ENCODE measurements at places on chromosomes 4 and X.

DNA sequence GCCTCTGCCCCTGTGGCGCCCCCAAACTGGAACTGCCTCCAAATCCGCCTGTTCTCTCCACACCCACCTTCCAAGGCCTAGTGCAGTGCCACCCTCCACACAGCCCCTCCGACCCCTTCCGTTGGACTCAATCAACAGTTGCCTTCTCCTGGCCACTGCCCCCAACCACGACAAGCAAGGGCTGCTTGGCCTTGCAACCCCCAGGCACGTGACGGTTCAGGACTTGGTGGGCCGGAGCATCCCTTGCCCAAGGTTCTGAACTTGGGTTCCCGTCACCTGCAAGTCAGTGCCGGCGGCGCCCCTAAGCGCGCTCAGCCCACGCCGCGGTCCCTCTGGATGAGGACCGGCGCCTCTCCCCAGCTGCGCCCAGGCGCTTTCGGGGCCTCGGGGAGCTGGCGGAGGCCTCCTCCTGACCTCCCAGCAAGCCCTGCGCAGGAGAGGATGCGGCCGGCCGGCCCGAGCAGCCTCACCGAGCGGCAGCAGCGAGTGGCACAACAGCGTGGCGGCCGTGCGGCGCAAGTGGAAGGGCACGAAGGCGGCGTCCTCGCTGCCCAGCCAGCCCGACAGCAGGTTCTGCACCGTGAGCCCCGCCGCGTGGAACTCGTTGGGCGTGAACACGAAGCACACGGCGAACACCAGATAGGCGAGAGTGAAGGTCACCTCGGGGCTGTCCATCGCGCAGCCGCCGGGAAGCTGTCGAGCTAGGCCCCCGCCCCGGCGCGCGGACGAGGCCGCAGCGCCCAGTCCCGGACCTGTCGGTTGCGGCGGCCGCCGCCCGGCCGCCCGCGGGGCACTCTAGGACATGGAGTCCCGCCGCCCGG, 750 bp downstream of the TMEM129 start:
- peak; percentile 77 for DNase-seq

DNA sequence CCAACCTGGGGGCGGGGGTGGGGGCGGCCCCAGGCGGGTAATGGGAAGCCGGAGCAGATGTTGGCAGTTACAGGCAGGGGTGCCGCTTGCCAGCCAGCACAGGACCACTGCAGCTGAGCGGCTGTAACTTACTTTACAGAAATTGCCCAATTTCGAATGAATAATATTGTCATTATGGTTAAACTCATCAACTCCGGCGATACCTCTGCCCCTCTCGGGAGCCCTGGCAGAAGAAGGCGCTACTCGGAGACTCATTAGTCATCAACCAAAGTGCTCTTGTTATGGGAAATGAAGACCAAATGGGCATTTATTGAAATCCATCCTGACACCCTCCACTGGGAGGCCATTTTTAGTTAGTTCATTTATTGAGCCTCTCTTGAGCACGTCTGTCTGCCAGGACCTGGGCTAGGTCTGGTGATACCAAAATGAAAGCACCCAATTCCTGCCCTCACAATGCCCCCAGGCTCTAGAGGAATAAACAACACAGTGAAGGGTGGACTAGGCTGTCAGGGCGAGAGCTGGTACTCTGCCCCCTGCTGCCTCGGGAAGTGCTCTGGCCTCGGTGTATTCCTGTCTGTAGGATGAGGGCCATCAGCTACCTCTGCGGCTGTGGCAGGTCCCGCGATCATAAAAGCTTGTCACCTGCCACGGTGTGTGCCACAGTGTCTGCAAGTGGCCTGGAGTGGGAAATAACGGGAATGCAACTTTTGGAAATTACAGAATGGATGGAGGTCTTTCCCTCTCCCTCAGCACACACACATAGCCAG, 159.1 kb upstream of the PSAPL1 start:
- no peak for DNase-seq

DNA sequence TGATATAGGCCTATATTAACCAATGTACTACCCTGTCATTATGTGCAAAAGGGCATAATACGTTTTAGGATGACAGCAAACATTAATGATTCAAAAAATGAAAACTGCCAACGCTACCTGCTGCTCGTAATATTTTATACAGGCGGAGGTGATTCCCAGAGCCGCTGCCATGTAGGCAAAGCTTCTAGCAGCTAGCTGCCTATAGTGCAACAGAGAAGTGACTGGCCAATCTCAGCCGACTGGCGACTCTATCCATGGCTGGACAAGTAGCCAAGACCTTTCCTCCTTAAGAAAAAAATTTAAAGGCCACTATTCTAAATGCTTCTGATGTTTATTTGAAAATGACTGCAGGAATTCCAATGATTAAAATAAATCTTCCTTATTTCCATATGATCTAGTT, 1.9 kb downstream of the PPARGC1A start:
- DNase-seq: no peak

- DNase-seq: no peak
Observed at GRCh38 chrX:68872171-68872570, 43.4 kb downstream of the EFNB1 start.

DNA sequence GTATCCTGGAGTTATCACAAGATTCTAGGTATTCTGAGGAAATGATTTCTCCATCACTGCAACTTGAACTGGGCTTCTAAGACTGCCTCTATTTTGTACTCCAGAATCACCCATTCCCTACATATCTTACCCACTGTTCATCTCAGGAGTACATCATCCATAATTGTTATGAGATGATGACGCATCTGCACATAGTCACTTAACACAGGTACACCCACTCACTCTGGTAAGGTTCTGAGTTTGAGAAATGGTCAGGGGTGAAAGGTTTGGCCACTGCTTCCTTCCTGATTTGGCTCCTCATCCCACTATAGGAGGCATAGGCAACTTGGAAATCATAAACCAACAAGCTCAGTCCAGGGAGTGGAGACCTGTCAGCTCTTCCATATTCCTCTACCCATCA, 143.9 kb downstream of the GLRA2 start:
- no peak for DNase-seq

- DNase-seq: no peak
Observed at GRCh38 chrX:56974408-56974807, 20.9 kb downstream of the SPIN3 start.

- no peak for DNase-seq
Observed at GRCh38 chrX:47482065-47482511, 934 bp downstream of the ZNF41 start.

GRCh38 chr4:163273203-163273602, 59.2 kb downstream of the NPY1R start:
- DNase-seq: no peak

DNA sequence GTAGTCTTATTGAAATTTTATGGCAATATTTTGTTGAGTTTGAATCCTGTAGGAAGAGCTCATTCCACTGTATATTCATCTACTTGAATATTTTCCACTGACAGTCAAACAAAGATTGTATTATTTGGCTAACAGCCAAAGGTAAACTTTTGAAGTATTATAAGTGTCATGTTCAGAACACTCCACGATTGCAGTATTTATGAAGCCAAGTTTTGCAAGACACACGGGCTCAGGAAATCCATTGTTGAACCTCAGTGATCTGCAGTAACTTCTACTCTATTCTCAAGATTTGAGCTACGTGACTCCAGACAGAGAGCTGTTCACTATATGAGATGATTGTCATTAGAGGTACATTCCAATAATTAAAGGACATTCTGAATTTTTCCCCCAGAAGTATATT, 302.7 kb upstream of the ADGRL3 start:
- no peak for DNase-seq

- no peak for DNase-seq
Observed at GRCh38 chr4:183843248-183843671, 61.8 kb upstream of the STOX2 start.

GRCh38 chr4:175394208-175394607, 417.9 kb downstream of the GPM6A start:
- no peak for DNase-seq

DNA sequence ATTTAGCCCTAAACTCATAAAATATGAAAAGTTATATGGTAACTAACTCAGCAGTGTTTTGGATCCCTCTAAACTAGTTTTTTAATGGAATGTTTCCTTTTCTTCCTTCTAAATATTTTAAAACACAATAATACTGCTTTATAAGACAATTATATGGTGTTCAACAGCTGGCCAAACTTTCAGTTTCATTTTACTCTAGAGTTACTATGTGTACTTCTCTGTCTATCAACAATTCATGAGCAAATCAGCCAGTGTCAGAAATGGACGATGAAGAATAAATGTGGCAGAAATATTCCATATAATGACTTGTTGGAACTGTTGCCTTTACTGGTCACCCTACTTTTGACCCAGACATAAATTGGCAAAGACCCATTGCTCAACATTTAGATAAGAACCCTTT, 64.8 kb upstream of the CXXC4 start:
- DNase-seq: no peak

DNA sequence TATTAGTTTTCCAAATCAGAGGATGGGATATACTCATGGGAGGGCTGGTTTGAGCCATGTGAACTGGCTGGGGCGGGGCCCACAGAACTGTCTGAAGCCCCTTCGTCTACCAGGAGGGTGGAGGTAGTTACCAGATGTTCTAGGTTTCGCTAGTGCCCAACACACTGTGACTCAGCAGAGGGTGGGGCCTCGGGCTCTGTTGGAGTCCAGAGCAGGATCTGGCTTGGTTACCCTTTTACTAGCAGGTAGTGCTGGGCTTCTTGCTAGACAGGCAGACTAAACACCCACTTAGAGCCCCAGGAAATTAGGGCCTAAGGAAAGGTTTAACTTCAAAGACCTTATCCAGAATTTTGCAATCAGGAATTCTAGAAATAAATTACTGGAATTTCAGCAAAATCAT, 56.2 kb upstream of the CHRDL1 start:
- peak; percentile 66 for DNase-seq

- DNase-seq: peak; percentile 67
Observed at GRCh38 chrX:40646489-40647306, 663 bp downstream of the CXorf38 start.

DNA sequence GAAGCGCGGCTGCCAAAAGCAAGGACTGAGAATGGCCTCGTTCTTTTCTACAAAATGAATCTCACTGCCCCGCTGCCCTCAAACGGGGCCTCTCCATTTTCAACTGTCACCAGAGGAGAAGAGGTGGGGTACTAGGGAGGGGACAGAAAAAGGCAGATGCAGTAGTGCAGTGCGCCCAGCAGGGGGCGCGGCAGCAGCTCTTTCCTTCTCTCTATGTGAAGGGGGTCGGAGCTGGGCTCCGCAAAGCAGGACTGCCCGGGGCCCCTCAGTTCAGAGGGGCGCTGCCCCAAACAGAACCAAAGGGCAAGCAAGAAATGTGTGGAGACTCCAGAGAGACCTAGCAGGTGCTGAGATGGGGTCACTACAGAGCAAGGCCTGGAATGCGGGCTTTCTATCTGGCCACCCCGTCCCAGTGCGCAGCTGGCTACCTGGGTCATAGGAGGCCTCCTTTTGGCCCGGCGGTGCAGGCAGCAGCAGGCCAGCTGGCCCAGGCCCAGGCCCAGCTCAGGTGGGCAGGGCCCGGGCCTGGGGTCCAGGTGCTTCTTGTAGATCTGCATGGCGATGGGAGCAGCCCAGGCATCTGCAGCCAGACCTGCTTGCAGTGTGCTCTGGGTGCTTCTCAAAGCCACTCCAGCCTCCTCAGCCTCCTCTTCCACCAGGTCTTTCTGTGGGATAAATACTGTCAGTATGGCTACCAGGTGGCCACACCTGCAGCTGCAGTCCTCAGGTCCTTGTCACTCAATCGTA, 5.9 kb downstream of the IRAK1 start:
- peak; percentile 42 for DNase-seq

DNA sequence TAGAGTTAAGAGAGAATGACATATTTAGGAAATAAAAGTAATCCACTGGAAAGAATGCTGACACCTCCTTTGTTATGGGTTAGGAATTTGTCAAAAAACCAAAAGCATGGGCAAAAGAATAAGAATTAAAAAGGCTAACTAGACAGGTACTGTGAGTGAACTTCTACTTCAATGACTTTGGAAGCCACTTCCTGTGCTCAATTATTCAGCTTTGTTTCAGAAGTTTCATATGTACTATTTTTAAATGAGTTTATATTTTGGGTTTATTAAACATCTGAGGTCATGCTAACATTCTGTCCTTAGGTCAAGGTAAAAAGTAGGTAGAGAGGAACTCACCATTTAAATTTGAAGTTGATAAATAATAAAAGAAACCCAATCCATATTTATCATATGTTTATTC, 106.7 kb upstream of the CXorf51A start:
- DNase-seq: no peak

- DNase-seq: no peak
Observed at GRCh38 chrX:87571964-87572363, 54.4 kb downstream of the KLHL4 start.

- peak; percentile 37 for DNase-seq
Observed at GRCh38 chr4:86967798-86968197, 33.0 kb downstream of the AFF1 start.

DNA sequence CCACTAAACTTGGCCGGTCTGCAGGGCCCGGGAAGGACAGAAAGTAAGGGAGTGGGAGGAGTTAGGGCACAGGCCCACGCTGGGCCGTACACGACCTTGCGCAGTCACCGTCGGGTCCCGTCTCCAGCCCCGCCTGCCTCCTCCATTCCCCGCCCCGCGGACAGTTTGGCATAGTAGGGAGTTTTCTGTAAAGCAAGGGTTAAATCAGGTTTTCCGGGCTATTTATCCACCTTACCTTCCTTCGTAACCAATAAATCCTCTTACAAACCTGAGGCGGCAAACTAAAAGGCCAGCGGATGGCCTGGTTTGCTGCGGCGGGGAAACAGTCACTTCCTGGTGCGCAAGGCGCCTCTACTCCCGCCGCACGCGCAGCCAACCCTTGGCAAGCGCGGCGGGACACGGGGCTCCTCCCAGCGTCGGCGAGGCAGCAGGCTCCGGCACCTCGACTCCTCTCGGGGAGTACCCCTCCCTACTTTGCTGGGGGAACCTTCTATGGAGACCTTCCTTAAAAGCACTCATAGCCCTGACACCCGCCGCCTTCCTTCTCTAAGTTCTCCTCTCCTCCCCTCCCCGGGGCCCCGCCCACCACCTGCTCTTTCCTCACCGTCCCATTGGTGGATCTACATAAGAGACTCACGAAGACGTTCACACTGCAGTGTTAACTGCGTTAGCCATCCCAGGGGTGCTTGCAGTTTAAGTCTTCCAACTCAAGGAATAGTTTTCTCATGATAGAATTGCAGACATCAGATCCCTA, at the start of gene TRMT2B:
Gene TRMT2B, minus strand, starts transcription at position 563 of the 754 bp plus-strand sequence. CDS start 9,822 bp downstream, outside the sequence.
- DNase-seq: peak; percentile 82

DNA sequence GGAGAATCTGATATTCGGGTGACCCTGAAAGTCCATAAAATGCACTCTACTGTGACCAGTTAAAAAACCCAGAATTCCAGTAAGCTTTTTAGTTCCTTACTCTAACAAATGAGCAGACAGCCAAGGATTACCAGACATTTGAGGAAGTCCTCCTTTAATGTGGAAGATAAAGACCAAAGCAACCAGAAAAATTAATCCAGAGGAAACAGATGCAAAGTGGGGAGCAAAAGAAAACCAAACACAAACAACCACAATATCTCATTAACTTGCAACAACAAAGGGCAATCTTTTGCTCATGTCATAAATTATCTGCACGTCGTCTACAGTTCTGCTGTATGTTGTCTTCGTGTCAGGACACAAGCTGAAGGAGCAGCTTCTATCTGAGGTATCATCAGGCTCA, 164.4 kb downstream of the PJA1 start:
- no peak for DNase-seq

Measured in GM23248 (cell line).